T-helper 17 cell (primary cell): ENCODE measurements at places on chromosomes 3 and 15.
A peak's percentile ranks its signal among the peaks of the same experiment; 100 is the strongest.

GRCh38 chr15:28081594-28081993, 17.5 kb downstream of the OCA2 start:
- H3K4me1 ChIP-seq, result peaks cover 3% of the 10 kb centered on the region
- H3K4me3 ChIP-seq, result no peak overlapping the region
- DNase-seq, result no peak
- no peaks in the 10 kb centered on the region for H3K36me3 ChIP-seq

- peaks cover 40% of the 10 kb centered on the region for H3K27me3 ChIP-seq
- H3K4me3 ChIP-seq, result no peak overlapping the region
- no peaks in the 10 kb centered on the region for H3K4me1 ChIP-seq
- no peak for DNase-seq
- no peak overlapping the region for H3K27ac ChIP-seq
- no peaks in the 10 kb centered on the region for H3K36me3 ChIP-seq
These were observed 133.0 kb upstream of the SLC7A14 start for GRCh38 chr3:170718848-170719247.

DNA sequence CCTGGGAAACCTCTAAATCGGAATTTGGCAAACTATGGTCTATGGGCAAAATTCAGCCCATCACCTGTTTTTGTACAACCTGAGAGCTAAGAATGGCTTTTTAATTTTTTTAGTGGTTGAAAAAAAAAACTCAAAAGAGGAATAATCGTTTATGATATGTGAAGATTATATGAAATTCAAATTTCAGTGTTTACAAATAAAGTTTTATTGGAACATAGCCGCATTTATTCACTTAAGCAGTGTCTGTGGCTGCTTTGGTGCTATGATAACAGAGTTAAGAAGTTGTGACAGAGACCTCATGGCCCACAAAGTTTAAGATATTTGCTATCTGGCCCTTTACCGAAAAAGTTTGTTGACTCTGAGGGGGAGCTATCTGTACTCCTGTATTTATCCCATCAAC, 36.4 kb upstream of the LACTB start:
- H3K4me1 ChIP-seq, result no peaks in the 10 kb centered on the region
- no peak for DNase-seq
- H3K27me3 ChIP-seq, result peaks cover 34% of the 10 kb centered on the region
- no peaks in the 10 kb centered on the region for H3K36me3 ChIP-seq
- H3K27ac ChIP-seq, result no peak overlapping the region

DNA sequence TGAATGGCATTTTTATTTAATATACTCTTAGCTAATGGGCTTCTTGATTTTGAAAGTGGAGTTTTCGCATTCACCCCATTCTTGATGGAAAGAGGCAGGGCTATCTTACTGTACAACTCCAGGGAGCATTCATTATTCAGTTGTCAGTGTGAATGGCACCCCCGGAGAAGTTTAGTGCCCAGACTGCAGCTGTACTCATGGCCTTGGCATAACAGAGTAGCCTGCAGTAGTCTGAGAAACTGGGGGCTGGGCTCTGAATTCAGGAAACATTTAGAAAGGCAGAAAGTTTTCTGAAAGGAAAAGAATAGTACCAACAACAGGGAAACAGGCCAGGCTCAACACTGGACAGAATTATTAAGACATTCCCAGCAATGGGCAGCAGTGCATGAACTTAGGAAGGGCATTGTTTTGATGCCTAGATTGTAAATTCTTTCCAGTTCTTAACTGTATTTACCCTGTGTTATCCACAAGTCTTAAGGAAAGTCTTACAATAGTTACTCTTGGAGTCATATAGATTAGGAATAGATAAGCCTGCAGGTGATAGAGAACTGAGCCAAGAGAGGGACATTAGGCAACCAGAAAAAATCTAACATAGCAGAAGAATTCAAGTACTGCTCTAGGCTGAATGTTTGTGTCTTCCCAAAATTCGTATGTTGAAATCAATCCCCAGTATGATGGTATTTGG, 44.4 kb downstream of the TIPARP start:
- H3K36me3 ChIP-seq, result no peaks in the 10 kb centered on the region
- no peak overlapping the region for H3K27ac ChIP-seq
- no peaks in the 10 kb centered on the region for H3K27me3 ChIP-seq
- H3K4me3 ChIP-seq, result no peak overlapping the region

- H3K36me3 ChIP-seq, result no peaks in the 10 kb centered on the region
- H3K27me3 ChIP-seq, result no peaks in the 10 kb centered on the region
- no peak overlapping the region for H3K4me3 ChIP-seq
- H3K27ac ChIP-seq, result peak overlapping the region; percentile 3
- DNase-seq, result no peak
- H3K4me1 ChIP-seq, result peaks cover 4% of the 10 kb centered on the region
These were observed 59.1 kb upstream of the NEDD4 start for GRCh38 chr15:56052395-56053045.

- peak overlapping the region; percentile 60 for H3K27ac ChIP-seq
- H3K4me1 ChIP-seq, result peaks cover 38% of the 10 kb centered on the region
- H3K4me3 ChIP-seq, result peak overlapping the region; percentile 6
- no peaks in the 10 kb centered on the region for H3K27me3 ChIP-seq
- no peak for DNase-seq
These were observed 488.8 kb downstream of the FOXP1 start for GRCh38 chr3:71094658-71095209.

- no peak for DNase-seq
- no peaks in the 10 kb centered on the region for H3K27me3 ChIP-seq
- peaks cover 2% of the 10 kb centered on the region for H3K4me1 ChIP-seq
- peaks cover 6% of the 10 kb centered on the region for H3K36me3 ChIP-seq
These were observed 17.5 kb upstream of the YEATS2 start for GRCh38 chr3:183680061-183680460.

- H3K27ac ChIP-seq, result no peak overlapping the region
- no peak overlapping the region for H3K4me3 ChIP-seq
- peaks cover 2% of the 10 kb centered on the region for H3K36me3 ChIP-seq
- H3K4me1 ChIP-seq, result no peaks in the 10 kb centered on the region
- no peak for DNase-seq
These were observed 229.9 kb upstream of the GADL1 start for GRCh38 chr3:31124373-31124772.

GRCh38 chr3:153291059-153291685, 129.1 kb downstream of the RAP2B start:
- peaks cover 32% of the 10 kb centered on the region for H3K4me1 ChIP-seq
- DNase-seq, result no peak
- H3K27ac ChIP-seq, result peak overlapping the region; percentile 16
- H3K27me3 ChIP-seq, result no peaks in the 10 kb centered on the region
- H3K36me3 ChIP-seq, result peaks cover 2% of the 10 kb centered on the region
- peak overlapping the region; percentile 9 for H3K4me3 ChIP-seq

DNA sequence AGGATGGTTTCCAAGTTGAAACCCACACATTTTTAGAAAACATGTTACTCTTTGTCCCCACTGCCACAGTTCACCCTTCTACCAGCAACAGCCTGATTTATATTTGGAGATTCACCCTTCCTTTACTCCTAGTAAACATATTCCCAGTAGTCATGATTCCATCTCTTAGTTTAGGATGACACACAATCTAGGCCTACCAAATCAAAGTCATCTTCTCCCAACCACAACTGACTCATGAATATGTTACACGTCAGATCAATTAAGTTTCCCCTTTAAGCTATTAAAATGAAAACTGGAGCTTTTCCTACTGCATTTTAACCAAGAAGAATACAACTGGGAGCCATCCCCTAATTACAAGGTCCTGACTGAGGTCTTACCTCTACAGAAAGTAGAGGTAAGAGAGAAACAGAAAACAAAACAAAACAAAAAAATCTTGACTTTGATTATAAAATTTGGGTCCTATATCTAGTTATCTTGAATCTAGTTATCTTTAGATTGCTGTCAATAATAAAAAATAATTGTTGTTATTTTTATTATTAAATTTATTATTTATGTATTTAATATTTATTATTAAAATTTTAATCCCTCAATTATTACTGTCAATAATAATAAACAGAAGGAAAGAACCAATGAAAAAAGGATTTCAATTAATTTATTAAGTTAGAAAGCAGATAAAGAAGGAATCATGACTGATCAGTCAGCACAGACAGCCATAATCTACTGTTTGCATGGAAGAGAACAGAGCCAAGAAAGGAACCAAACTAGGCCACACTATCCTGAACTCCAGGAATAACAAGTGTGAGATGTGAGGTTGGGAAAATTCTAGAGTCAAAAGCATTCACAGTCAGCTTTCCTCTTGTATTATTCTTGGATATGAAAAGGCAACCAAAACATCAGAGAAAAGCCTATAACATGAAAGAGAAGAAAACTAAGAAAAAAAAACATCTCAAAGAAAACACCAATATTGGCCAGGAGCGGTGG, 12.5 kb downstream of the DPH6 start:
- H3K4me3 ChIP-seq, result no peak overlapping the region
- no peak overlapping the region for H3K27ac ChIP-seq
- peaks cover 17% of the 10 kb centered on the region for H3K36me3 ChIP-seq
- H3K27me3 ChIP-seq, result no peaks in the 10 kb centered on the region
- DNase-seq, result no peak

DNA sequence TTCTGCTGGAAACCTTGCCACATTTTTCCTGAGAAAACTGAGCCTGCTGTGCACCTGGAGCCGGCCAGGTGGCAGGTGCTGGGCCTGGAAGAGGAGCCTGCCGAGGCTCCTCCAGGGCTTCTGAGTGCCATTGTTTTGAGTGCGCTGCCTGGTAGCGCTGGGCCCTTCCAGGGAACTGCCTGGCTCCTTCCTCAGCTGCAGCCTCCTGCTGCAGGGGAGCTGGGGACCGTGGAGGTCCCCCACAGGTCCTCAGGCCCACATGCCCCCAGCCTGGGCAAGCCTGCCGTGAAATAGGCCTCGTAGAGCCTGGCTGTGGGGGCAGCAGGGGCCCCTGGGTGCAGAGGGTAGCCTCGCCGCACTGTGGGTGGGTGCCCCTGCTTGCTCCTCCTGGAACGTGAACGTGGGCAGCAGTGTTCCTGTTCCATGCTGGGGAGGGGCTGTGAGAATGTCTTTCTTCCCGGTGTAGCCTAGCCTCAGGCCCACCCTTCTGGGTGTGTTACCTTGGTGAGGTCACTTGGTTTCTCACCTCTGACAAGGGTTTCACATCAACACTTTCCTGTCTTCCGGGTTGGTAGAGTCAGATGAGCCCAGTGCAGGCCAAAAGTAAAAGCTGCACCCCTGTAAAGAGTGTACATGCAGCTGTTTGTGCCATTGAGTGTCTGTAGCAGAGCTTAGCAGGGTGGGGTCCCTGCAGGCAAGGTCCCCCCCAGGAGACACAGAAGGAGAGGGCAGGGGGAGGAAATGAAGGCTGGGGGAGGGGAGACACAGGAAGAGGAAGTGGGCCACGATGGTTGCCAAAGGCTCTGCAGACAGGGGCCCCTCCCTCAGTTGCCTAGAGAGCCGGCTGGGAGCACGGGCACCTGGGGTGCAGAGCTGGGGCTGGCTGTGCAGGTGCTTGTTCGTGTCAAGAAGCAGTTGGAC, 34.5 kb downstream of the KLF13 start:
- peak; percentile 65 for DNase-seq
- H3K36me3 ChIP-seq, result peaks cover 3% of the 10 kb centered on the region
- peak overlapping the region; percentile 99 for H3K27ac ChIP-seq
- peaks cover 85% of the 10 kb centered on the region for H3K4me1 ChIP-seq

DNA sequence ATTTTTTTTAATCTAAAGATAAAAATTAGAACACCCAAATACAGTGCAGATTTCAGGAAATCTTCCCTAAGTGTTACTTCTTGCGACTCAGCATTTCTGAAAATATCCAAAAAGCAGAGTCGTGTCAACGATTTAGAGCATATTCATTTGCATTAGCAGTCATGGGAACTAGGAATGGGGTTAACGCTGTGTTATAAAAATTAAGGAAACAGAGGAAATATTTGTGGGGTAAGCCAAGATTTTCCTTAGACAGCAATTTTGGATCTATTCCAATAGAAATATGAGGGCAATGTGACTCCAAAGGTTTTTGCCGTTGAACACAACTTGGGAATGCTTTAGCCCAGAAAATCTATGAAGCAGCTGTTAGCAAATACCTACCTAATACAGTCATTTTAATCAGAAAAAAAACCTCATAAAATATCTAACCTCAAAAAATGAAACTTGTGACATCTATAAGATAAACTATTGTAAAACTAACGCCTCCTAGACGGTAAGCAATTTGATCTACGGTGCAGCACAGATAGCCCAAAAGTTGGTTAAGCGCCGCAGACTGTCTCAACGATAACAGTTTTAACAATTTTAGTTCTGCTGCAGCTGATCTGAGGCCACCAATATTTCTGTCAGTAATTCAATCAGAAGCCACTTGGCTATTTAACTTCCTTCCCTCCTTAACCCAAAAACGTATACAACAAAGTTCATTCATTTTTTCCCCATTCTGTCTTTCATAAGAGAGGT, 5.8 kb upstream of the ATP11B start:
- peaks cover 2% of the 10 kb centered on the region for H3K36me3 ChIP-seq
- H3K27me3 ChIP-seq, result peaks cover 39% of the 10 kb centered on the region
- no peak for DNase-seq
- H3K4me3 ChIP-seq, result no peak overlapping the region
- H3K27ac ChIP-seq, result no peak overlapping the region

DNA sequence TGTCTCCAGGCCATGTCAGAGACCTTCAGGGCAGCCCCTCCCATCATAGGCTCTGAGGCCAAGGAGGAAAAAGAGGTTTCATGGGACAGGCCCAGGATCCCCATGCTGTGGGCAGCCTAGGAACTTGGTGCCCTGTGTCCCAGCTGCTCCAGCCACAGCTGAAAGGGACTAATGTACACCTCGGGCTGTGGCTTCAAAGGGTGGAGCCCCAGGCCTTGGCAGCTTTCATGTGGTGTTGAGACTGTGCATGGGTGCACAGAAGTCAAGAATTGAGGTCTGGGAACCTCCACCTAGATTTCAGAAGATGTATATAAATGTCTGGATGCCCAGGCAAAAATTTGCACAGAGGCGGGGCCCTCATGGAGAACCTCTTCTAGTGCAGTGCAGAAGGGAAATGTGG, 6.6 kb upstream of the SSR3 start:
- no peaks in the 10 kb centered on the region for H3K4me1 ChIP-seq
- H3K36me3 ChIP-seq, result peaks cover 6% of the 10 kb centered on the region
- DNase-seq, result no peak
- no peak overlapping the region for H3K4me3 ChIP-seq
- no peak overlapping the region for H3K27ac ChIP-seq

- no peaks in the 10 kb centered on the region for H3K27me3 ChIP-seq
- no peak for DNase-seq
- peaks cover 14% of the 10 kb centered on the region for H3K4me1 ChIP-seq
- H3K36me3 ChIP-seq, result peaks cover 3% of the 10 kb centered on the region
- no peak overlapping the region for H3K27ac ChIP-seq
These were observed 13.2 kb downstream of the ABCC5 start for GRCh38 chr3:184004476-184004875.

DNA sequence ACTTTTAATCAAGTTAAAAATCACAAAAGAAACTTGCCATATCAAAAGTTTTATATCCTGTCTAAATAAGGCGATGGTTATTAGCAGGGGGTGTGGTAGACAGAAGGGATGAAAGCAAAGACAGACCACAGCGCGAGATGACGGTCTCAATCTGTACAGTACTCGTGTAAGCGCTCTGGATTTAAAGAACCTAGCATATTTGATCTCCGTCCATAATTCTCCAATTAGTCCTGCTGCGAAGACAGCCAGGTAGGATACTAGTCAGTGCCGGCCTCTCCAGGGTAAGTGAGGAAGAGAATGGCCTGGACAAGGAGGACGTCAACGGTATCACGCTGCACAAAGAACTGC, 701 bp downstream of the SGO1 start:
- H3K27ac ChIP-seq, result no peak overlapping the region
- no peaks in the 10 kb centered on the region for H3K36me3 ChIP-seq
